Right lobe of liver (tissue), 6 donors: ENCODE measurements at places on chromosomes 13 and 19.

- DNase-seq: no peak
Measured at GRCh38 chr13:51814071-51814470, 10.1 kb upstream of the DHRS12 start.

DNA sequence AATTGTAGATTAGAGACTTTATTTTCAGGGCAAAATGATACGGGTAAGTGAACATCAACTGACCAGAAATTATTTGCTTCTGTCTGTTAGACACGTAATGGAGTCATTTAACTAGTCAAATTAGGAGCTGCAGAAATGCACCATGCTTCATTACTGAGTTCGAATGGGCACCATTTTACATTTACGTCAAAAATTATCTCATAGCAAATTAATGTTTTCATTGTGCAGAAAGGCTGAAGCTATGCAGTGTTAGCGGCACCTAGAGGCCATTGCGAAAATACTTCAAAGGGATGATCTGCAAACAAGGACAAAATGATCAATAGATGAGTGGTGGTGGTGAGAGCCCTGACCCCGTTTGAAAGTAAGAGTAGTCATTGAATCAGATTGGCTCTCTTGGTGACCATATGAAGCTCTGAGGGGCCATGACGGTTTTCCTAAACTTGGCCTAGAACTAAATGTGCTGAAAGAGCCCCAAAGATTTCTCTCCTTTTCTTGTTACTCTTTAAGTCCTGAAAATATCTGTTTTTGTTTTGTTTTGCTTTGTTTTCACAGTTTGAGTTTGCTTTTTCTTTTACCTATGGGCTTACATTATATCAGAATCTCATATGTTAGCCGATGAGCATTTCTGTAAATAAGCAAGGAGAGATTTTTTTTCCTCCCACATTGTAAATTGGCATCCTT lies 277.9 kb downstream of the ZNF536 start:
- DNase-seq: no peak

DNA sequence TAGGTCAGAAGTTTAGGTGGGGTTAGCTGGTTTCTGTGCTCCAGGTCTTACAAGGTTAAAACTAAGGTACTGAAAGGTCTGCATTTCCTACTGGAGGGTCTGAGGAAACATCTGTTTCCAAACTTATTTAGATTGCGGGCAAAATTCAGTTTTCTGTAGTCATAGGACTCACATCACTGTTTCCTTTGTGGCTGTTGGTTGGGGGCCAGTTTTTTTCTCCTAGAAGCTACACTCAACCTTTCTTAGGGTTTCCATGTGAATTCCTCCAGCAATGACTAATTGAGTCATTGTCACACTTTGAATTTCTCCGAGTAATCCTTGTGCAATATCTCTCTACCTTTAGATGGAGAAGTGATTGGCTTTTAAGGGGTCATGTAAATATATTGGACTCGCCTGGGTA lies 773.4 kb upstream of the SLITRK1 start:
- no peak for DNase-seq

- no peak for DNase-seq
Measured at GRCh38 chr13:99380921-99381645, 73.9 kb upstream of the GPR183 start.

DNA sequence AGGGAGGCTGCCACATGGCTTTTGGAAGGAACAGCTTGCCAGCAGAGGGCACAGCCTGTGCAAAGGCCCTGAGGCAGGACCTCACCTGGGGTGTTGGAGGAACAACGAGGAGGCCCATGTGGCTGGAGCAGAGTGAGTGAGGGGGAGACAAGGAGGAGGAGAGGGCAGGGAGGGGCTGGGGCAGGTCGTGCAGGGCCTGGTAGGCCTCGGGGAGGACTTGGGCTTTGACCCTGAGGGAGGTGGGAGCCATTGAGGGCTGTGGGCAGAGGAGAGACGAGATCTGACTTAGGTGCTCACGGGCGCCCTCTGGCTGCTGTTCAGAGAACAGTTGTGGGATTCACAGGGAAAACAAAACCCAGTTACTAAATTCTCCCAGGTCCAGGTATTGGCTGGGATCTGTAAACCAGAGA lies 25.2 kb downstream of the ZNRF4 start:
- no peak for DNase-seq

- no peak for DNase-seq
Measured at GRCh38 chr19:34345947-34346351, 19.0 kb upstream of the GPI start.

- no peak for DNase-seq
Measured at GRCh38 chr13:102536695-102537485, 59.9 kb upstream of the TPP2 start.

DNA sequence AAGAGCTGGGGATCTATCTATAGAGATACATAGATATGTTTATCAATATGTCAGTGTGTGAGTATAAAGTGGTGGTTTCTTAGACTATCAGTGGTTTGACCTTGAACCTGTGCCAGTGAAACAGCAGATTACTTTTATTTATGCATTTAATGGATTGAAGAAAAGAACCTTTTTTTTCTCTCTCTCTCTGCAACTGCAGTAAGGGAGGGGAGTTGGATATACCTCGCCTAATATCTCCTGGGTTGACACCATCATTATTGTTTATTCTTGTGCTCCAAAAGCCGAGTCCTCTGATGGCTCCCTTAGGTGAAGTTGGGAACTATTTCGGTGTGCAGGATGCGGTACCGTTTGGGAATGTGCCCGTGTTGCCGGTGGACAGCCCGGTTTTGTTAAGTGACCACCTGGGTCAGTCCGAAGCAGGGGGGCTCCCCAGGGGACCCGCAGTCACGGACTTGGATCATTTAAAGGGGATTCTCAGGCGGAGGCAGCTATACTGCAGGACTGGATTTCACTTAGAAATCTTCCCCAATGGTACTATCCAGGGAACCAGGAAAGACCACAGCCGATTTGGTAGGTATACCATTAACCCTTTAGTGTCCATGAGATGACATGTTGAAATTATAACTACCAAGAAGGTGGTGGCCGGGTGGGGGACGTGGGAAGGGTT lies 880 bp downstream of the FGF9 start:
- no peak for DNase-seq

DNA sequence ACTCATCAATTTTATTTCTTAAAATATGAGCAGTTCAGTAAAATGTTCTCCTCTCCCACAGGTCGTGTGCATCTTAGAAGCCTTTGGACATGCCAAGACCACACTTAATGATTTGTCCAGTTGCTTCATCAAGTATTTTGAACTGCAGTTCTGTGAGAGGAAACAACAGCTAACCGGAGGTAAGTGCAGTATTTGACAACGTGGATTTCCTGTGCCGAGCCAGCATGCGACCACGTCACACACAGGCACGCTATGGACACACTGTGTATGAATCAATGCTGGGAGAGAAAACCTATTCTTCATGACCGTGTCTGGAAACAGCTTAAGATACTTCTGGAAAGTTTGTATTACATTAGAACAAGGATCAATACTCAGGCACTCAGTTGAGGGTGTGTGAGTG lies 268.5 kb downstream of the MYO16 start:
- no peak for DNase-seq

- DNase-seq: no peak
Measured at GRCh38 chr19:45171211-45171623, 6.8 kb downstream of the TRAPPC6A start.

- DNase-seq: no peak
Measured at GRCh38 chr13:37369616-37370015, 229.0 kb downstream of the POSTN start.

DNA sequence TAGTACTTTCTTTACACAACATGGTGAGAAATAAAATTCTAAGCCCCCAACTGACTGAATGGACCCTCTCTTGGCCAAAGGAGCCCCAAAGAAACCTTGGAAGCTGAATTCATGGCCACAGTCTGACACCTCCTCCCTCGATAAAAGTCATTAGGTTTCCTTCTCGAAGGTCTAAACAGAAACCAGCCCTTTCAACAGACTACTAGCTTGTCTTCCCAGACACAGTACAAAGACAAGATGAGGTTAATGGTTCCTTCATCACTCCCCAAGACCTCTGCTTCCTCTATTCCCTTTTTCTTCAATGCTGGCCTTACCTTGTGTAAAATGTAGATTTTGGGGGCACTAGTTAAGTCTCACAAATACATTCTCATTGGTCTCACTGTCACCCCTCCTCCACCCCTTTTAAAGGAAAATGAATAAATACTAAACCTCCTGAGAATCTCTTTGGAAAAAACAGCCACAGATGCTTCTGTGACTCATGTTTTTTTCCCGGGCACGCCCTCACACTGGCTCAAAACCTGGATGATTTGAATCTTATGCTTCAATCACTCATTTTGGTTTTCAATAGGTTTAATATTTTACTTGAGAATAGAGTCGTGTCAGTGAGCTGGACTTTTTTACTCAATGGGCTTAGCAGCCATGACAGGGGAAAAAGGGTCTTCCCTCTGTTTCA lies 65.8 kb upstream of the MED4 start:
- no peak for DNase-seq

DNA sequence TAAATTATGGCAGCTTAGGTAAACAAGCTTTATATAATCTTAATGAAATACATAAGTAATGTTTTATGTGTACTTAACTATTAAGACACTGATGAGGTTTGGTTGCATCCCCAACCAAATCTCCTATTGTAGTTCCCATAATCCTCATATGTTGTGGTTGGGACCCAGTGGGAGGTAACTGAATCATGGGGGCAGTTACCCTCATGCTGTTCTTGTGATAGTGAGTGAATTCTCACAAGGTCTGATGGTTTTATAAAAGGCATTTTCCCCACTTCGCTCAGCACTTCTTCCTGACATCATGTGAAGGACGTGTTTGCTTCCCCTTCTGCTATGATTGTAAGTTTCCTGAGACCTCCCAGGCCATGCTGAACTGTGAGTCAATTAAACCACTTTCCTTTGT lies 212.7 kb downstream of the DIAPH3 start:
- no peak for DNase-seq

DNA sequence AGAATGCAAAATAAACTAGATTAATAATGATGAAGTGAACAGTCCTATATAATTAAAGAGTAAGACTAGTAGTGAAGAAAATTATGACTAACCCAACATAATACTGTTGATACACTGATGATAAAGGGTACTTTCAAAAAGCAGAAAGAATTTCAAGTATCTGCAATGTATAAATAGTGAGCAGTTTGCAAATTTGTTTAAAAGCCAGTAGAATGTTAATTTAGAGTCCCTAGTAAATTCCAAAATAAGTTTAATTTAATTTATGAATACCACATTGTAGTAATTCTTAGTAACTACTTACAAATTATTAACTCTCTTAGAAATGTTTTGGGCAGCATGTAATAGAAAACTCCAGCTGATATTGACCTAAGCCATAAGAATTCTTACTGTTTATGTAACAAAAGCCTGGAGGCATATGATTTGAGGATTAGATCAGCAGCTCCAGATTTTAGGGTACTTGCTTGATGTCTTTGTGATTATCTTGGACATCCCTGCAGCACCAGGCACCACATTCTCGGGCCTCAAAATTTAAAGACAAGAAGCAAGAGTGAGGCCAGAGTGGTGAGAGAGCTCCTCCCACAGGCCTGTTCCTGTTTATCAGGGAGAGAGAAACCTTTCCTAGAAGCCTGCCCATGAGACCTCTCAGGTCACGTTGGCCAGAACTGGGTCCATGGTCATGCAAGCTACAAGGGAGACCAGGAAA lies 67.6 kb upstream of the TDRD3 start:
- DNase-seq: no peak

DNA sequence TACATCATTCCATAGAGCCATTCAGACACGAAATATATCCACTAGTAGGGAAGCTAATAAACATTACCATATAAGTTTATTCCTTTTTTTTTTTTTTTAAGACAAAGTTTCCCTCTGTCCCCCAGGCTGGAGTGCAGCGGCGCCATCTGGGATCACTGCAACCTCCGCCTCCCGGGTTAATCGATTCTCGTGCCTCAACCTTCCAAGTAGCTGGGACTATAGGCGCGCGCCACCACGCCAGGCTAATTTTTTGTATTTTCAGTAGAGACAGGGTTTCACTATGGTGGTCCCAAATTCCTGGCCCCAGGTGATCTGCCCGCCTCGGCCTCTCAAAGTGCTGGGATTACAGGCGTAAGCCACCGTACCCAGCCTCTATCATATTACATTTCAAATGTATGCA lies 612 bp upstream of the ZNF154 start:
- DNase-seq: no peak

- no peak for DNase-seq
Measured at GRCh38 chr19:45643927-45644771, 5.0 kb upstream of the EML2 start.

GRCh38 chr13:31699650-31700049 lies 39.7 kb upstream of the RXFP2 start:
- no peak for DNase-seq

GRCh38 chr19:4057931-4058692 lies 8.6 kb downstream of the ZBTB7A start:
- peak; percentile 88 for DNase-seq

DNA sequence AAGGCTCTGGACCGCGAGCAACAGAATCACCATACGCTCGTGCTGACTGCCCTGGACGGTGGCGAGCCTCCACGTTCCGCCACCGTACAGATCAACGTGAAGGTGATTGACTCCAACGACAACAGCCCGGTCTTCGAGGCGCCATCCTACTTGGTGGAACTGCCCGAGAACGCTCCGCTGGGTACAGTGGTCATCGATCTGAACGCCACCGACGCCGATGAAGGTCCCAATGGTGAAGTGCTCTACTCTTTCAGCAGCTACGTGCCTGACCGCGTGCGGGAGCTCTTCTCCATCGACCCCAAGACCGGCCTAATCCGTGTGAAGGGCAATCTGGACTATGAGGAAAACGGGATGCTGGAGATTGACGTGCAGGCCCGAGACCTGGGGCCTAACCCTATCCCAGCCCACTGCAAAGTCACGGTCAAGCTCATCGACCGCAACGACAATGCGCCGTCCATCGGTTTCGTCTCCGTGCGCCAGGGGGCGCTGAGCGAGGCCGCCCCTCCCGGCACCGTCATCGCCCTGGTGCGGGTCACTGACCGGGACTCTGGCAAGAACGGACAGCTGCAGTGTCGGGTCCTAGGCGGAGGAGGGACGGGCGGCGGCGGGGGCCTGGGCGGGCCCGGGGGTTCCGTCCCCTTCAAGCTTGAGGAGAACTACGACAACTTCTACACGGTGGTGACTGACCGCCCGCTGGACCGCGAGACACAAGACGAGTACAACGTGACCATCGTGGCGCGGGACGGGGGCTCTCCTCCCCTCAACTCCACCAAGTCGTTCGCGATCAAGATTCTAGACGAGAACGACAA lies 1.8 kb downstream of the PCDH17 start:
- DNase-seq: peak; percentile 63

- DNase-seq: no peak
Measured at GRCh38 chr19:58364146-58364545, 1.6 kb upstream of the ZNF497 start.

- no peak for DNase-seq
Measured at GRCh38 chr13:36903925-36904595, 16.0 kb downstream of the SMAD9 start.

DNA sequence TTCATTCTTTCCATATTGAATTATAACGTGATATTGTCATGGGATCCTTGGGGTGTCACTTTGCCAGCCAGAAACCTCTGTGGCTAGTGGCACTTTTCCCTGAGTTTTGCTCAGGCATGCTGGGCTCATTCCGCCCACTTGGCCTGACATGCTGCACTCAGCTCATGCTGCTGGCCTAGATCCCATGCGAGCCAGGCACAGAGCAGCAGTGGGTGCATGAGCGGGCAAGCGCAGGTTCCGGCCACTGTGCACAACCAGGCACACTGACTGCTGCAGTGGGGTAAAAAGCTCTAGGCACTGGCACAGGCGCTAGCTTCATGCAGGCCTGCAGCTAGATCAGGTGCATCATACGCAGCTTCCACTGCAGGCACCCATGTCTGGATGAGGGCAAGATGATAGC lies 221.2 kb downstream of the MAB21L1 start:
- DNase-seq: no peak

- no peak for DNase-seq
Measured at GRCh38 chr19:51525651-51526050, 5.8 kb downstream of the SIGLEC6 start.
